ENCODE measurements at places on chromosomes 5 and 9.

- no peak for DNase-seq
Measured at GRCh38 chr5:53321721-53322120, 158.7 kb upstream of the FST start.

DNA sequence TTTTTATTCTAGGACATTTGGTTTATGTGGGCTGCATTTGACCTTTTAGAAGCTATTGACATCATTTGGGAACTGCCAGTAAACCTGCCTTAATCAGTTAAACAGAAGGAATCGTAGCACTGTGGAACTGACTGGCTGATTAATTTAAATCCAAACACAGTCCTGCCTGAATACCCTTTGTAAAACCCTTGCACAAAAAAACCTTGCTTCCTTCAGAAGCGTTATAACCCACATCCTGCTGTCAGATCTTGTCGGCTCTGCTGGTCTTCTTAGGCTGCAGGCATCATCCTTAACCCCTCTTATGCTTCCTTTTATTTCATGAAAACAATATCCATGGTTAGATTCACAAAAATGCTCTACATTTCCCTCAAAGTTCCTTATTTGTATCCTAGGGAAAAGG, 46.3 kb downstream of the PAM start:
- DNase-seq: peak; percentile 65

- no peak for DNase-seq
Measured at GRCh38 chr5:172150514-172151425, 37.3 kb downstream of the STK10 start.

GRCh38 chr5:138654281-138654867, 79.2 kb upstream of the HSPA9 start:
- DNase-seq: peak; percentile 43

- no peak for DNase-seq
Measured at GRCh38 chr5:1831257-1831656, 30.1 kb downstream of the NDUFS6 start.

Data from stimulated activated naive CD4-positive, alpha-beta T cell (primary cell).